ENCODE measurements at places on chromosomes 2 and 18. TPM values are rescaled to one million over a fixed set of nuclear protein-coding genes. Genes with fewer than 3 reads are reported as not detected.

DNA sequence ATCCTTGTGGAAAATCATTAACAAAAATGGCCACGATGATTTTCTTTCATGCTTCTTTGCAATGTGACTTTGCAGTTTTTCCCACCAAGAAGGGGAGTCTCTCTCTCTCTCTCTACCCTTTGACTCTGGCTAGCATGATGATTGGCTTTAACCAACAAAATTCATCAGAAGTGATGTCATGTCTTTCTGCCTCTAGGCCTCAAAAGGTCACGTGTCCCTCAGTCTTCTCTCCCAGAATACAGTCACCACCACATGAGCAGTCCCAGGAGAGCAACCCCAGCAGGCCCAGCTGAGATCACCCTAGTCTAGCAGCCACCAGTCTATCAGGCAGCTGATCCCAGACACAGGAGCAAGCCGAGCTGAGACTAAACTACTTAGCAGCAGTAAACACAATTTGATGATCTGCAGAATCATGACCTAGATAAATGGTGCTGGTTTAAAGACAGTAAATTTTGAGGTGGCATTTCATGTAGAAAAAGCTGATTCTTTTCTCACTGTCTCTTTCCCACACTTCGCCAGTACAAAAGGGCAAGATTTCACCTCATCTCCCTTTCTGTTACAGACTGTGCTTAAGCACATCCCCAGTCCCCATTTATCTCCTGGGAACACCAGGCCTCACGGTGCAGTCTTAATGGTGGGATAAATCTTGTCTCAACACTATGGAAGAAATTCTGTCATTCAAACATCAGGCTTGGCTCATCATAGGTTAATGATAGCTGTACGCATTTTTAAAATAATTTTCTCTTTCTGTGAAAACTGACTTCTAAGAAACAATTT is 132.7 kb downstream of the SCG2 start:
- H3K27me3 ChIP-seq = no peaks in the 10 kb centered on the region
- H3K4me1 ChIP-seq = peaks cover 38% of the 10 kb centered on the region

- no peaks in the 10 kb centered on the region for H3K36me3 ChIP-seq
- H3K4me3 ChIP-seq = no peak overlapping the region
- H3K27ac ChIP-seq = no peak overlapping the region
- H3K27me3 ChIP-seq = no peaks in the 10 kb centered on the region
- H3K4me1 ChIP-seq = no peaks in the 10 kb centered on the region
Measured at GRCh38 chr2:161681046-161681445, 56.8 kb downstream of the SLC4A10 start.

GRCh38 chr2:221571025-221571550 is 1.0 kb downstream of the EPHA4 start:
- H3K4me3 ChIP-seq = peak overlapping the region; percentile 82
- DNase-seq = no peak
- H3K27ac ChIP-seq = no peak overlapping the region
- H3K4me1 ChIP-seq = peaks cover 39% of the 10 kb centered on the region
- peaks cover 86% of the 10 kb centered on the region for H3K27me3 ChIP-seq

- no peaks in the 10 kb centered on the region for H3K27me3 ChIP-seq
- no peak overlapping the region for H3K4me3 ChIP-seq
- H3K36me3 ChIP-seq = no peaks in the 10 kb centered on the region
Measured at GRCh38 chr2:238700506-238701340, 147.2 kb upstream of the TWIST2 start.

- no peak for DNase-seq
- no peaks in the 10 kb centered on the region for H3K36me3 ChIP-seq
- H3K4me1 ChIP-seq = no peaks in the 10 kb centered on the region
Measured at GRCh38 chr2:217722883-217723472, 279.8 kb downstream of the TNS1 start.

DNA sequence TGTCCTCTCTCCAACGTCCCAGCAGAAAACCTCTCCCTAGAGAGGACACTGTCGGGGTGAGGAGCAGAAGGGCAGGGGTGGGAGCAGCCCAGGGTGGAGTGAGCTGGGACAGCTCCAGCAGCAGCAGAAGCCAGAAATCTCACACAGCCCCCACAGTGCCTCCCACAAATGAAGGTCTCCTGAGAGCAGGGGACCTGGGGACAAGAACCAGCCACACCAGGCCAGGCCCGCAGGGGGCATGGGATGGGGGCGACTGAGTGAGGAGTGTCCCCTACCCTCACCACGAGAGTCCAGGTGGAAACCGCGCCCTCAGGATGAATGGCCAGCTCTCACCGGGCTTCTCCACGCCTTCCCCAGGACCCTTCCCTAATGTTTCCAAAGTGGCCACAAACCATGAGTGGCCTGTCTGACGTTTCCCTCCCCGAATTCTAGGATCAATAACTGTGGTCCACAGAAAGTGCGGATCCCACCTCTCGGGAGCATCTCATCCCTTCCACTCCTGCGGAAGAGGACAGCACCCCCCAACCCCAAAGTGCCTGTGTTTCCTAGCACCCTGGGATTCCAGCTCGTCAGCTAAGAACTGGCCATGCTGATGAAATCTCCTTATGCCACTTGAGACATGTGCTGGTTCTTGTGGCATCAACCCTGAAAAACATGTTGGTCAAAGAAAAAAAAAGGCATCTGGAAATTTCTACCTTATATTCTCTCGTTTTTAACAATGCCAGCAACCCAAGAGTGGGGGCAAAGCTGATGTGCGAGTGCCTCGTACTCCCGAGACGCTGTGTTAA is 121.1 kb downstream of the HDAC4 start:
- no peaks in the 10 kb centered on the region for H3K36me3 ChIP-seq
- H3K27me3 ChIP-seq = no peaks in the 10 kb centered on the region
- H3K4me3 ChIP-seq = peak overlapping the region; percentile 30
- H3K27ac ChIP-seq = peak overlapping the region; percentile 46
- no peak for DNase-seq
- peaks cover 65% of the 10 kb centered on the region for H3K4me1 ChIP-seq

GRCh38 chr2:129877289-129877741 is 102.2 kb upstream of the RAB6C start:
- H3K27me3 ChIP-seq = no peaks in the 10 kb centered on the region
- H3K27ac ChIP-seq = no peak overlapping the region
- peaks cover 14% of the 10 kb centered on the region for H3K4me1 ChIP-seq

DNA sequence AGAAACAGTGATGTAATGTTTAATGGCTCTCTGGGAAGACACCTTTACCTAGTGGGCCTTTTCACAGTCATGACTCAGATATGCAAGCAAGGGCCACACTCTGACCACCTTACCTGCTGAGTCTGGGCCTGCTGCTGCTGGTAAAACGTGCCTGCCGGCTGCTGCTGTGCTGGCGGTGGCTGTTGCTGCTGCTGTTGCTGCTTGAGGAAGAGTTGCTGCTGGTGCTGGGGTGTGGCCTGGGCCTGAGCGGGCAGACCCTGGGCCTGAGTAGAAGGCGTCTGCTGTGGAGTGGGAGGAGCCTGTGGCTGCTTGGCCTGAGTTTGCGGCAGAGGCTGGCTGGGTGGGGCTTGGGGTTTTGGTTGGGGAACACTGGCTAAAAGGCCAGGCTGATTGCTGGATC is 81.6 kb upstream of the NFU1 start:
- H3K27me3 ChIP-seq = no peaks in the 10 kb centered on the region
- no peak overlapping the region for H3K4me3 ChIP-seq
- no peak for DNase-seq
- H3K36me3 ChIP-seq = peaks cover 100% of the 10 kb centered on the region

GRCh38 chr2:71602581-71602980 is 149.2 kb downstream of the DYSF start:
- H3K36me3 ChIP-seq = peaks cover 58% of the 10 kb centered on the region
- no peak overlapping the region for H3K4me3 ChIP-seq
- H3K4me1 ChIP-seq = peaks cover 4% of the 10 kb centered on the region
- H3K27me3 ChIP-seq = no peaks in the 10 kb centered on the region
- no peak for DNase-seq
- H3K27ac ChIP-seq = no peak overlapping the region

GRCh38 chr2:234873828-234874173 is 78.0 kb upstream of the SH3BP4 start:
- no peak for DNase-seq
- H3K4me1 ChIP-seq = no peaks in the 10 kb centered on the region
- H3K4me3 ChIP-seq = no peak overlapping the region
- no peaks in the 10 kb centered on the region for H3K27me3 ChIP-seq
- no peaks in the 10 kb centered on the region for H3K36me3 ChIP-seq

GRCh38 chr2:21330786-21331391 is 207.1 kb downstream of the TDRD15 start:
- no peaks in the 10 kb centered on the region for H3K27me3 ChIP-seq
- peaks cover 28% of the 10 kb centered on the region for H3K4me1 ChIP-seq
- DNase-seq = no peak

GRCh38 chr2:27390822-27391679 is 10.5 kb upstream of the ZNF513 start:
- H3K27ac ChIP-seq = no peak overlapping the region
- H3K4me1 ChIP-seq = no peaks in the 10 kb centered on the region
- no peak overlapping the region for H3K4me3 ChIP-seq
- H3K27me3 ChIP-seq = no peaks in the 10 kb centered on the region
- H3K36me3 ChIP-seq = peaks cover 9% of the 10 kb centered on the region
- DNase-seq = no peak

Gene TUBA3E
- polyA plus RNA-seq = not detected

Gene EML6
- polyA plus RNA-seq = 0.79 TPM

Gene ASAP2
- polyA plus RNA-seq = 0.75 TPM

Gene ALPI
- not detected for polyA plus RNA-seq

Gene ASB1
- polyA plus RNA-seq = 15.1 TPM

Gene DUSP19
- polyA plus RNA-seq = 0.25 TPM

Gene CYS1
- polyA plus RNA-seq = not detected

Gene TRIM54
- not detected for polyA plus RNA-seq

Gene TFPI
- polyA plus RNA-seq = not detected

Gene GCFC2
- polyA plus RNA-seq = 10.9 TPM
